ENCODE measurements at places on chromosomes 6 and 20.

DNA sequence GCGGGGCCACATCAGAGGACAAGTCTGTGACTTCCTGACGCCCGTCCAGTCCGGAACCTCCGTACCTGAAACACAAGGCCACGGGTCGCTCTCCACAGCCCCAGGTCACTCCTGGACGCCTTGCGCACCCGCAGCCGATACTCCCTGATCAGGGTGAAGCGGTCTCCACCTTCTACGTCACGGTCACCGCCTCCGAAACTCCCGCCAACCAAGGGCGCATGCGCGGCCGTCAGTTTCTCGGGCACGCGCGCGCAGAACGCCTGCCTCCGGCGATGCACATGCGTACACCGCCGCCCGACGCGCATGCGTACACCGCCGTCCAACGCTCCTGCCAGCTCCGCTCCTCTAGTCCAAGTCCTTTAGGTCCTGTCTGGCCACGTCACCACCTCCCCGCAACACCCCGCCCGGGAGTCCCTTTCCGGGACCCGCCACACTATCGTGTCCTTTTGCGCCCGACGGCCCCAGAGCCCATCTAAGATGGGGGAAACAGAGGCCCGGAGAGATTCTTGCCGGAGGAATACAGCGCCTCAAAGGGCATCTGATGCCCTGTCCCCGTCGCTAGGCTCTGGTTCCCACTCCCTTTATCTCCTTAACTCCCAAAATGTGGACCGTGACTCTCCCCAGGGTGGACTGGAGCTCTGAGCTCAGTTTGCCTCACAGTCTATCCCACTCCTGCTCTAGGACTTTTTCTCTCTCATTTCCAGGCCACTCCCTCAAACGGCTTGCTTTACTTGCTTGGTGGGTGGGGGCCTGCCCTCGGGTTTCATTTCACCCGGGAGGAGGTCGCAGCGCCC lies at the start of gene DSN1:
DSN1 (minus strand) TSS at position 167 of the 794 bp plus-strand sequence. CDS start 2,305 bp downstream, outside the sequence.
- DNase-seq: peak; percentile 73

GRCh38 chr20:50191544-50192363 lies 1.1 kb downstream of the CEBPB start:
- DNase-seq: no peak

GRCh38 chr20:44461142-44461802 lies 14.4 kb upstream of the TTPAL start:
- DNase-seq: no peak

GRCh38 chr6:10495029-10495428 lies 26.1 kb upstream of the GCNT2 start:
- DNase-seq: no peak

GRCh38 chr20:39112178-39112743 lies 150.1 kb downstream of the DHX35 start:
- no peak for DNase-seq

GRCh38 chr6:48667797-48668196 lies 556.8 kb upstream of the PTCHD4 start:
- no peak for DNase-seq

DNA sequence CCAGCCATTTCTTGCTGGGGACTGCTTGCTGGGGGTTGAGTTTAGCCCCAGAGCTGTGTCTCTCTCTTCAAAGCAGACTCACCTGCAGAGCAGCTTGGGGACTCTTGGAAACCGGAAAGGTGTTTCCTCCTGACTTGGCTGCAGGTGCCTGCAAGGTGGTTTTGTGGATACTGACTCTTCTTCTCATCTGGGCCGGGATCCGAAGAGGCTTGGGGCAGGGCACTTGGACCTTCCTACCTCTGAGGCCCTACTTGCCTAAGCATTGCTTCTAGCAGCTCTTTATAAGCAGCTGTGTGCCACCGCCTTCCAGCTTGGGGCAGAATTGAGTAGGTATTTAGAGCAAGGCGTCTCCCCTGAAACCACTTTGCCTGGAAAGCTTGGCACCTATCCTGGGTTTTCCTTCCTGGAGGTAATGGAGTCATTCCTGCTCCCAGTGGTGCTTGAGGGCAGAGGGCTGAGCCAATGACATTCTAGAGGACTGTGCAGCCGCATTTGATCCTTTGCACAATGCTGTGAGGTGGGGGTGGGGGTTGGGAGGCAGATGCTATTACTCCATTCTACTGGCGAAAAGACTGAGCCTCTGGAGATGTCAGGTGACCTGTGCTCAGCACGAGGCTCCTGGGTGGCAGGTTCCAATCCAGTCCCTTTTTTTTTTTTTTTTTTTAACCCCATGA lies 3.4 kb upstream of the CTSZ start:
- no peak for DNase-seq

- no peak for DNase-seq
These were observed 18.1 kb upstream of the PTPN1 start for GRCh38 chr20:50491926-50492634.

- no peak for DNase-seq
These were observed 2.7 kb downstream of the C20orf204 start for GRCh38 chr20:64038565-64039292.

DNA sequence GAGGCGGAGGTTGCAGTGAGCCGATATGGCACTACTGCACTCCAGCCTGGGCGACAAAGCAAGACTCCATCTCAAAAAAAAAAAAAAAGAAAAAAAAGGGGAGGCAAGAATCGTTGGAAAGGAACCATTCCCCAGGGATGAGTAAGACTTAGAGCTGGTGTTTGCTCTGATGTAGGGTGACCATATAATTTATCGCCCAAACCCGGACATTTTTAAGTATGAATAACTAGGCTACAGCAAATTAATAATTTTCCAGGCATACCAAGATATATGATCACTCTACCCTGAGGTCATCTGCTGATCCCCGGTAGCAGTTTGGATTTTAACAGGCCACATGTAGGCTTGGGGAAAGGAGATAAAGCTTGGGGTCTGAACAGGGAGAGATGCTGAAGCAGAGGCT lies 260.9 kb downstream of the BTBD9 start:
- no peak for DNase-seq

DNA sequence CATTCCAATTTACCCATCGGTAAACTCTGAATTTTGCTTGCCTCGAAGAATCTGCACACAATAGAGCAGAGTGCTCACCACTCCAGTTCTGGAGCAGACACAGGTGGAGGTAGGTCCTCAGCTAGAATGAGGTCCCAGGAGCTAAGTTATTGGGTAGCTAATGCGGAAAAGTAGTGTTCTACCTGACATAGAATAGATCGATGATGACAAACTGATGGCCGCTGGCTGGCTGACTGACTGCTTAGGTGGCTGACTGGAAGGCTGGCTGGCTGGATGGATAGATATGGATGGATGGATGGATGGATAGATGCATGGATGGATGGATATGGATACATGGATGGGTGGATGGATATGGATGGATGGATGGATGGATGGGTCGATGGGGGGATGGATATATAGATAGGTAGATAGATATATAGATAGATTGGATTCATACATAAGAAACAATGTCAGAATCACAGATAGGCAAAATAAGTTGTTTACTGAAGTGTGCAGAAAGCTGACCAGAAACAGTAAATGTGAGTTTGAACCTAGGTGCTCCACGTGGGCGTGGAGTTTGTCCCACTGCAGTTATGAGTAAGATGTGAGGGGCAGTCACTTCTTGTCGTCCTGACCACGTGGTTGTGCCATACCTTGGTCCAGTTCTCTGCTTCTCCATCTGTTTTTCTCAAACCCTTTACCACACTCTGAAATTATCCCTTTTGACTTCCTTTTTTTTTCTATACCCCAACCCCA lies 62.1 kb downstream of the TBXT start:
- no peak for DNase-seq

GRCh38 chr6:9657994-9658393 lies 756.9 kb downstream of the TFAP2A start:
- DNase-seq: no peak

GRCh38 chr6:135568379-135568778 lies 70.8 kb upstream of the AHI1 start:
- DNase-seq: no peak

DNA sequence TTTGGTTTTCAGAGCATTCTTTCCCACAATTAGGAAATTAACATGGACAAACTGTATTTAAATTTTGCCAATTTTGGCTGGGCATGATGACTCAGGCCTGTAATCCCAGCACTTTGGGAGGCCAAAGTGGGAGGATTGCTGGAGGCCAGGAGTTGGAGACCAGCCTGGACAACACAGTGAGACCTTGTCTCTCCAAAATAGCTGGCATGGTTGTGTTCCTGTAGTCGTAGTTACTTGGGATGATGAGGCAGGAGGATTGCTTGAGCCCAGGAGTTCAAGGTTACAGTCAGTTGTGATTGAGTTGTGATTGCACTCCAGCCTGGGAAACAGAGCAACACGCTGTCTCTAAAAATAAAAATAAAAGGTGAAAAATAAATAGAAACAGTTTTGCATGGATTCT lies 15.0 kb downstream of the PANK2 start:
- DNase-seq: no peak

DNA sequence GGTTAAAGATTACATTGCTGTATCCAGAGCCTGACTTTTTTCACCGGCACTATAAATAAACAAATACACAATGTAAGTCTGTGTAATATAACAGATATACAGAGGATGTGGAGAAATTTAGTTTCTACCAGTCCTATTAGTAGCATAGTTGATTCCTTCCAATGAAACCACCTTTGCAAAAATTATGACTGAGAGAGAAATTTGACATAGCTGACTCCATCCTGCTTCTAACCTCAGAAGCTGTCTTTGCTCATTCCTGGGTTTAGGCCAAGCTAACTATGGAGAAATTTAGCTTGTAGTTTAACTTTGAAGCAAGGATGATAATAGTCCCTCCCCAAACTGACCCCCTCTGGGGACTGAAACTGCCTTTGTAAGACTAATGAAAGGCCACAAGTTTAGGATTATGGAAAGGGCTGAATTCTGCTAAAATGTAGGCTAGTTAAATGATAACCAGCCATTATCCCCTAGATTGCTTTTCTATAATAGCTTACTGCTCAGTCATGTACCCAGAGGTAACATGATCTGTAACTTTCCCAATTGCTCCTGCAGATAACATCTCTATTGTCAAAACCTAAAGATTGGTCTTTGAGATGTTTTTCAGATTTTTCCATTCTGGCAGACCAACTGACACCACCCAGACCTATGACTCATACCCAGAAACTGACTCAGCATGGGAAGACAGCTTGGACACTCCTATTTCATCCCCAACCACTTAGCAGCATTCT lies 172.8 kb upstream of the ARG1 start:
- no peak for DNase-seq

GRCh38 chr6:89678531-89678930 lies 40.0 kb upstream of the LYRM2 start:
- DNase-seq: no peak

DNA sequence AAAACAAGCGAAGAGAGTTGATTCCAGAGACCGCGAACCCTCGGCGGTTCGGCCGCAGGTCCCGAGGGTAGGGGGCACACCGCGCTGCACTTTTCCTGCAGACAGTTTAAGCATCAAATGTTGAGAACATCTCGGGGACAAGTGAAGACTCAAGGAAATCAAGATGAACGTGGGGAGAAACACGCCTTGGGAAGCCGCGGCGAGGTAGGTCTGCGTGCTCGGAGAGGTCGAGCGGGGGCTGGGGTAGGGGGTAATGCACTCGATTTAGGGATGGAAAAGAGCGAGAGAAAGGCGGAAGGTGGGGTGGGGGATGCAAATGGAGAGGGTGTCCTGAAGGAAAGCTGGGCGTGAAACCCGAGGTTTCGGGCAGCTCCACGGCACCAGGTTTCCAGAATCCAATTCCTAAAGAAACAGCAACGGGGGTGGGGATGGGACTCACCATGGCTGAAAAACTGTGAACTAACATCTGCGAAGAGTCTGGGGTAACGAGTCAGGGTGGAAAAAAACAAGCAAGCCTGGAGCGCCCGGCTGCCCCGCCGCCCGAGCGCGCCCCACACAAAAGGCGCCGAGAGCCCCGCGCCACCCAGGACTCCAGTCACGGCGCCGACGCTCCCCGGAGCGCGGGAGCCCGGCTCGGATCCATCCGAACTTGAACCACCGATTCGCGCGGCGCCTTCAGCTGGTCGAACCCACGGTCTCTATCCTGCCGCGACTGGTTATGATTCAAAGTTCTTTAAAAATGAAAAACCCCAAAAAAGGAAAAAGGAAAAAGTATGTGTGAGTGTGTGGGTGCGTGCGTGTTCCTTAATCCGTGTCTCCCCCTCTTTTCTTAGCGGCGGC lies 3.5 kb downstream of the TFAP2A start:
- DNase-seq: no peak

DNA sequence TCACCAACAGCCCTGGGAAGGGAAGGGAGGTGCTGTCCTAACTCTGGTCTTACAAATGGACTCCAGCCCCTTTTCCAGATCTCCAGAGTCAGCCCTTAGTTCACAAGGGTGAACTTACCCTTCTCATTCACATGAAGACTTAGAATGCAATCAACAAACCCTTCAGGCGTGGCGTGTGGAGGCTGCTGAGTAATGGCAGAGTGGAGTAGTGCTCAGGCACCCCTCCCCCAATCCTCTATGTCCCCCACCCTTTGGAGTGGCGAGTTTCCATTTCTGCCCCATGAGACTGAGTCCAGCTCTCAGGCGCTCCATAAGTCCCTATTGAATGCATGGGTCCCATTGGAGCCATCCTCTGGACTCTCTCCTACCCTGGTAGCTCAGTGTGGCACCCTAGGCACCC lies 3.3 kb downstream of the SNAI1 start:
- no peak for DNase-seq

GRCh38 chr6:4253604-4254231 lies 118.3 kb upstream of the ECI2 start:
- no peak for DNase-seq

- no peak for DNase-seq
These were observed 335.9 kb downstream of the BCKDHB start for GRCh38 chr6:80442366-80442765.

- DNase-seq: peak; percentile 30
These were observed 1.2 kb downstream of the TRAF3IP2 start for GRCh38 chr6:111604259-111605099.

- no peak for DNase-seq
These were observed 4.4 kb upstream of the FAM209A start for GRCh38 chr20:56520180-56520579.

GRCh38 chr6:43702534-43703440 lies 15.2 kb upstream of the MRPS18A start:
- no peak for DNase-seq

GRCh38 chr6:157877149-157877548 lies 54.1 kb downstream of the SNX9 start:
- DNase-seq: no peak

- no peak for DNase-seq
These were observed 75.8 kb upstream of the MRPS10 start for GRCh38 chr6:42293386-42293977.

DNA sequence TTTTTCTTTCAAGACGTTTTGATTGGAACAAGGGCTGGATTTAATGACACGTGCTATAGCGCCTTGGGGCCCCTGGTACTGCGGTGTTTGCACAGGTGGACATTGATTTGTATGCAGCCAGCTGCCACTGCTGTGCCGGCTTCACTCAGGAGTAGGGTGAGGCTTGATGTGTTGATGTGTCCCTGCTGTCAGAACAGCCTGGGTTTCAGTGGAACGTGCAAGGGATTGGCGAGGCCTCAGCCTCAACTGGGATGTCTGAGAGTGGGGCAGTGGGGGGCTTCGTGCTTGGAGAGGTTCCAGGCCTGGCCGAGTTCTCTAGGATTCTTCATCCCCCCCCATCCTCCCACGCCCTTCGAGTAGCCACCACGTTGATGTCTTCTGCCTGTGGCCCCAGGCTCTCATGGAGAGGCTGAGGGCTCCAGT lies 23.0 kb downstream of the PYGB start:
- DNase-seq: no peak

GRCh38 chr6:42224222-42225028 lies 6.8 kb upstream of the MRPS10 start:
- no peak for DNase-seq
